ENCODE measurements at places on chromosomes 7 and 10. TPM values are rescaled to one million over a fixed set of nuclear protein-coding genes. Genes with fewer than 3 reads are reported as not detected.

DNA sequence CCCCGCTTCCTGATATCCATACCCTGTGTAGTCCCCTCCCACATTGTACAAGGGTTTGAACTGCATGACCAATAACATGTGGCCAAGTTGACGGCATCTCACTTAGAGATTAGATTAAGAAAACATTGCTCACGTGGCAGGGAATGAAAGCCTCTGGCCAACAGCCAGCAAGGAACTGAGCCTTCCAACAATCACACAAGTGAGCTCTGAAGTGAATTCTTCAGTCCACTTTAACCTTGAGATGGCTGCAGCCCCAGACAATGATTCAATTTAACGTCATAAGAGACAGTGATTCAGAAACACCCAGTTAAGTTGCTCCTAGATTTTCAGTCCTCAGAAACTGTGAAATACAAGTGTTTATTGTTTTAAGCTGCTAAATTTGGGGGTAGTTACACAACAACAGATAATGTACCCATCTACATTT lies 165.9 kb upstream of the PLXNA4 start:
- peak; percentile 38 for DNase-seq

- no peak for DNase-seq
Measured at GRCh38 chr10:76631884-76632766, 1005.5 kb downstream of the KCNMA1 start.

Gene IGF2BP3
- total RNA-seq: 11.7 TPM

DNA sequence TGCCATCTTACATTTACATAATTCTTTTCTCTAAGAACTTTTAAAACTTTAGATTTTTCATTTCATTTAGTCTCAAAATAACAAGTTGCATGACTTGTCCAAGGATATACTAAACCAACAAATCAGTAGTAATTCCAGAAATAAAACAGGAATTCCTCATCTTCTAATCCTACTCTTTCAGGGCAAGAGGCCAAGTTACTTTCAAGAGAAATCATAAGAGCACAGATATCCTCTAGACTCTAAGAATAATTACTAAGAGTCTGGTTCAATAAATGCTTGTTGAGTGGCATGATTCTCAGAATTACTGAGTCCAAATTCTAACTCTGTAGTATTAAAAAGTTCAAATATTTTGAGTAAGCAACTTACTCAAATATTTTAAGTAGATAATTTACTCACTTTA lies 12.9 kb downstream of the PDZD8 start:
- DNase-seq: peak; percentile 32

GRCh38 chr10:44960088-44960460 lies 472 bp downstream of the RASSF4 start:
- no peak for DNase-seq

DNA sequence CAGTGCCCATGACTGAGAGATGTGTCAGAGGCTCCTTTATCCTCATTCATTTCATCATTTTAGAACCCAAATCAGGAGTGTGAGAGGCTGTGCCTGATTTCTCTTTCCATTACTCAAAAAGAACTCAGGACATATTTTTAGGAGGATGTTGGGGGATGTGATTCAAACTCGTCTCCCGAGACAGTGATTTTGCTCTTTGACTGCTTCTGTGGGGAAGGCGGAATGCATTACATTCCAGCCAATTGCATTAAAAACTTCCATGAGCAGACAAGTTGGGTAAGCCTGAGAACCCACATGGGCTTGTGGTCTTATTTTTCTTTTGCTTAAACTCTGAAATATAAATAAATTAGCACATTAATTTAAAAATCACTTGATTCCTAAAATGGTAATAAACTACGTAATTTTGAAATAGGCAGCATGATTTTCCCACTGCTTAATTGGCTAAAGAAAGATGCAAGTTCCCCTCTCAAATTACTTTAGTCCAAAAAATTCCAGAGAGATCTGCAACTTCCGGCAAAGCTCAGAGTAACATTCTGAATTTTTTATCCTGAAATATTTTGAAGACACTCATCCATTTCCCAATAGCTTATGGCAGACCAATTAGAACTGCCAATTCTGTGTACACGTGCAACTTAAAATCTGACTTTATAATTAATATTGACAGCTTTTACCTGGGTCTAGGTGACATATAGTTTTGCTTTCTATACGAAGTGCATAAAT lies 185.6 kb downstream of the C7orf25 start:
- no peak for DNase-seq

DNA sequence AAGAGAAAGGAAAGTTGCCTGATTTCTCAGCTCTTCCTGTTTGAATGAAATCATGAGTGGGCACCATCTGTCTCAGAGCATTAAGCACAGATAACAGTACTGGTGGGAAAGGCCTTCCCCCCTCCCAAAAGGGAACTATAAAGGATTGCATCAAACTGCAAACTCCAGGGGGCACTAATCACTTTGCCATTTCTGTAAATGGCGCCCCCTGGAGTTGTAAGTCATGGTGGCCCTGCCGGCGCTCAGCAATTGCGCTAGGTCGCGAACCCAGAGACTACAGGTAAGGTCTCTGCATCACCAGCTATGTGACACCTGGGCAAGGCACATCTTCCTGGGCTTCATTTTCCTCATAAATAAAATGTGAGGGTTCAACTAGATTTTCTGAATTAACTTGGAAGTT lies 11.1 kb downstream of the LRRC4 start:
- no peak for DNase-seq

Gene RAPGEF5
- 5.6 TPM for total RNA-seq

GRCh38 chr10:107733328-107734130 lies 569.0 kb upstream of the SORCS1 start:
- peak; percentile 78 for DNase-seq

- peak; percentile 94 for DNase-seq
Measured at GRCh38 chr10:6239213-6239991, 36.7 kb downstream of the PFKFB3 start.

GRCh38 chr10:3502673-3503072 lies 282.3 kb downstream of the KLF6 start:
- DNase-seq: peak; percentile 62

DNA sequence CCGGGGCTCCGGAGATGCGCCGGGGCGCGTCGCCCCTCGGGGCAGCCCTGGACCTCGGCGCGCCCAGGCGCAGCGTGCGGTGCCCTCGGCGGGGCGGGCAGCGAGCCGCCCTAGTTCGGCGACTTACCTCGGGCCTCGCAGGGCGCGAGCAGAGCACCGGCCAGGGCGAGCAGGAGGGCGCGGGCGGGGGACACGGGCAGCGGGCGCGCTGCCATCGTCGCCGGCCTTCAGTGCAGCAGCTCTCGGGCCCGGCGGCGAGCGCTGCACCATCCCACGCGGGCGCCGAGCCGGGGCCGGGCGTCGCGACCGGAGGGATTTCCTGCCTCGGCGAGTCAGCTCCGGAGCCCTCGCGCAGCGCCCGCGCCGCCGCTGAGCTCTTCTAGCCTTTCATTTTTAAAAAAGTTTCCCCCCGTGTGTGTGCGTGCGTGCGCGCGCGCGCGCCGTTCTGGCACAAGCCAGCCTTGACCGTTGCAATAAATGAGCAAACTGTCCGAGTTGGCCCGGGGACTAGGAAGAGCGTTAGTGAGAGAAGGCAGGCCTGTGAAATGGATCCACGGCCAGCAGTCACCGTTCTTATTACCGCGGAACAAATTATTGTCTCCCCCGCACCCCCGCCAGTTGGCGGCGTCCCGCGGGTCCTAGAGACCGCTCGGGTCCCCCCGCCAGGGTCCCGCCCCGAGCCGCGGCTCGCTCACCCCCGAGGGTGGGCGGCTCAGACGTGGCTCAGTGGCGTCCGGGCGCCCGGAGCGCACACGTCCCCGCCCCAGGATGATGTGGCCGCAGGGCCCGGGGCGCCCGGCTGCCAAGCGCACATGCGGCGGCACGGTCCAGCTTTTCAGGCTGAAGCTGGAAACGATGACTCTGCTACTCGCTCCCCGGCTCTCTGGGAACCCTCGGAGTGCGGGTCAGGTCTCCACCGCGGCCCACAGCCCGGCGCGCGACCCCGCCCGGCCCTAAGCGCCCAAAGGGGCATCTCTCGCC lies at the start of gene ADAM12:
TSS of gene ADAM12 (minus strand) at position 547 of the 981 bp plus-strand sequence. CDS start at position 215, 332 bp downstream.
- peak; percentile 32 for DNase-seq

DNA sequence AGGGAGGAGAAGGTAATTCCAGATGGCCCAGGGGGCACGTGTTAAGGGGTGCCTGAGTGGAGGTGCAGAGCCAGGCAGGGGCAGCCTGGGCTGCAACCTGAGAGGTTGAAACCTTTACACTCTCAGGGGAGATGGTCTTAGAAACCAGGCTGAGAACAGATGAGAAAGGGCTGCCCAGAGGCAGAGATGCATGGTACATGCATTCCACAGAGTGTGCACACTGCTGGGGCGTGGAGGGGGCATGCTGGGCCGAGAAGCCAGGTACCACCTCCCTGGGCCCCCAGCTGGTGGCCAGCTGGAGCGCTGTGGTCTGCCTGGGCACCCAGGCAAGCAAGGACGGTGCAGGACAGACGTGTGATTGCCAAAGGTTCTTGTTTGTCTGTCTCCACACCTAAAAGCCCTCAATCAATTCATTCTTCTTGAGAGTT lies 14.1 kb upstream of the CSGALNACT2 start:
- DNase-seq: no peak

- no peak for DNase-seq
Measured at GRCh38 chr7:21934808-21935207, 10.9 kb downstream of the CDCA7L start.

- no peak for DNase-seq
Measured at GRCh38 chr10:46538155-46538554, 18.3 kb downstream of the GPRIN2 start.

GRCh38 chr10:77742172-77742571 lies 104.6 kb upstream of the KCNMA1 start:
- DNase-seq: no peak

DNA sequence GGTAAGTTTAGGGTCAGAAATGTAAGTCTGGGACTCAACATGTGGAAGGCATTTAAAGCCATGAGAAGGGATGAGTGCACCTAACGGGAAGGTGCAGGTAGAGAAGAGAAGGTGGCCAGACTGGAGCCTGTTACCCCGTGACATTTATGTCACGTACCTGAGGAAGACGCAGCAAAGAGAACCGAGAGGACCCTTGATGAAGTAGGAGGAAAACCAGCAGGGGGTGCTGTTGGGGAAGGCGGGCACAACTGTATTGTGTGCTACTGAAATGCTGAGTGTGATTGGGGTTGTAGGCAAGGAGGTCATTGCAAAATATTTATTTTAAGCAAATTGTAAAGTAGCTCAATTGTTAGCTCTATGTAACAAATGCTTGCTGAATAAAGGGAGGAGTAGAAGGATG lies 338.2 kb upstream of the PRKCQ start:
- DNase-seq: no peak

- no peak for DNase-seq
Measured at GRCh38 chr7:44845451-44845850, 2.4 kb downstream of the H2AZ2 start.

Gene NME8
- total RNA-seq: not detected

- no peak for DNase-seq
Measured at GRCh38 chr7:127582361-127582760, 3.0 kb downstream of the GCC1 start.

DNA sequence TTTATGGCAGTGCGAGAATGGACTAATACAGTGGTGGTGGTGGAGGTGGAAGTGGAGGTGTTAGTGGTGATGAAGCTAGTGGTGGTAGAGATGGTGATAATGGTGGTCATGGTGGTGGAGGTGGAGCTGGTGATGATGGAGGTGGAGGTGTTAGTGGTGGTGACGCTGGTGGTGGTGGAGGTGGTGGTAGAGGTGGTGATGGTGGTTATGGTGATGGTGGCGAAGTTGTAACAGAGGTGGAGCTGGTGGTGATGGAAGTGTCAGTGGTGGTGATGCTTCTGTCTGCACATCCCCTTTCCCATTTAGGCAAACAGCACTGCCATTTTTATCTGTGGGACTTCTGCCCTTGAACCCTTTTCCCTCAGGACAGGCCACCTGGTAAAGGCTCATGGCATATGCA lies 7.4 kb upstream of the PTPRN2 start:
- no peak for DNase-seq

Gene CPN1
- not detected for total RNA-seq

Gene COL17A1
- total RNA-seq: 1.6 TPM

Gene AS3MT
- 1.7 TPM for total RNA-seq

Gene HOXA4
- 2.3 TPM for total RNA-seq

Gene COL13A1
- total RNA-seq: 299 TPM

Gene MSMB
- not detected for total RNA-seq

- no peak for DNase-seq
Measured at GRCh38 chr7:99772565-99772964, 11.4 kb downstream of the CYP3A4 start.

DNA sequence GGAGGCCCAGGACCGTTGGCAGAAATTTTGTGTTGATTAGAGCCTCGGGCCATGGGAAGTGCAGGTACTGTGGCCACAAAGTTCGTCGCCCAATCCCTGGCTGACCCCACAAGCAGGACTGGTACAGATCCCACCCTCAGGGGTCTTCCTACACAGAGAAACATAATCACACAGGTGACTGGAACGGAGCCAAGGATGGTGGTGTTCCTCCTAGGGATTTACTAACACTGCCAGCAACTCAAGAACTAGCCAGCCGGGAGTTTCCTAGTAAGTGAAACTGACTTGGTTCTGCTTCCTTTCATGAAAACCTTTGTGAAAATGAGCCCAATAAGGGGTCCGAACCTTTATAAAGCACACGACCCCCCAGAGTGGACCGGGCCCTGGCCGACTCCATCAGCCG lies 5.7 kb downstream of the CUX1 start:
- no peak for DNase-seq

DNA sequence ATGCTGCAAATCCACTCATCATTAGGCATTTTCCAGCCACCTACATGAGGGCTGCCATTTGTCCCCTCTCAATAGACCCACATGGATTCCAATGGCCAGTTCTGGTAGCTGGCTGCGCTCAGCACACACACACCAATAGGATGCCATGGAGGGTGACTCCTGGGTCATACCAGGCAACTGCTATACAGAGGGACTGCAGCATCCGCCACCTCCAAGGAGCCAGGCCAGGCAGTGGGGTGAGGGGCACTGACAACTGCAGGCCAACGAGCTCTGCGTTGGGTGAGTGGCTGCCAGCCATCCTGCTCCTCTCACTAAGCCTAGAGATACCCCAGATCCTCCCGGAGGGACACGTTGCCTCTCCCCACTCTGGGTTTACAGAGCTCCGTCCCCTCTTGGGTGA lies 118.8 kb upstream of the NANOS1 start:
- no peak for DNase-seq

Gene CUTC
- 14.5 TPM for total RNA-seq

DNA sequence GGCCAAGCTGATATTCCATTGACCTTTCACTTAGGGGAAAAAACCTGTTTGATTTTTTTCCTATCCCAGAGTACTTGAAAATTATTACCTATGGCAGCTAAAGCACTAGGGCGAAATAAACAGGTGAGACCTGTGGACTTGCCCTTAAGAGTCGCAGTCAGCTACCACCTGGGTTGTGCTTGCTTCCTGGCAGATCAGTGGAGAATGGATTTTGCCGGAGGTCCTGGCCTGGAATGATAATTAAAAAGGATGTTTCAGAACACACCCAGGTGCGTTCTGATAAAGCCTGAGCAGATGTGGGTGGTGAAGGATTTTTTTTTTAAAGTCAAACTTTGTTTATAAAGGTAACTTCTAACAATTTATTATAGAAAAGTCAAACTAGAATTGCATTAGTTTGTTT lies 59.1 kb downstream of the AUTS2 start:
- DNase-seq: no peak

DNA sequence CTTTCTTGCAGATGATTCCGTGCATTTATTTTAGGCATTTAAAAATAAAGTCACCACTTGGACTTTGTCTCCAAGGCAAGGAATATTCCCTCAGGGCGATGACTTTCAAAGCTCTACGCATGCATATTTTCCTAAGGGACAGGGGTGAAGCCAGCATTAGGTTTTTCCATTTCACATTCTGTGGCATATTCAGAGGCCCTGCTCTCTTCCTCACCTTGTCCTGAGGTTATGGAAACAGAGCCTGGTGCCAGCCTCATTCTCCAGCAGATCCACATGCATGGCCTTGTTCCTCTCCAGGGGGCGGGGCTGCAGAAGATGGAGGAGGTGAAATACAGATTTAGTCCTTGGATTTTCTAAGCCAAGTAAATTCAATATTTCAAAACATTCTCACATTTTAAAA lies 11.6 kb upstream of the LYZL1 start:
- peak; percentile 16 for DNase-seq
